H4 (cell line): ENCODE measurements at places on chromosomes 4 and X.

DNA sequence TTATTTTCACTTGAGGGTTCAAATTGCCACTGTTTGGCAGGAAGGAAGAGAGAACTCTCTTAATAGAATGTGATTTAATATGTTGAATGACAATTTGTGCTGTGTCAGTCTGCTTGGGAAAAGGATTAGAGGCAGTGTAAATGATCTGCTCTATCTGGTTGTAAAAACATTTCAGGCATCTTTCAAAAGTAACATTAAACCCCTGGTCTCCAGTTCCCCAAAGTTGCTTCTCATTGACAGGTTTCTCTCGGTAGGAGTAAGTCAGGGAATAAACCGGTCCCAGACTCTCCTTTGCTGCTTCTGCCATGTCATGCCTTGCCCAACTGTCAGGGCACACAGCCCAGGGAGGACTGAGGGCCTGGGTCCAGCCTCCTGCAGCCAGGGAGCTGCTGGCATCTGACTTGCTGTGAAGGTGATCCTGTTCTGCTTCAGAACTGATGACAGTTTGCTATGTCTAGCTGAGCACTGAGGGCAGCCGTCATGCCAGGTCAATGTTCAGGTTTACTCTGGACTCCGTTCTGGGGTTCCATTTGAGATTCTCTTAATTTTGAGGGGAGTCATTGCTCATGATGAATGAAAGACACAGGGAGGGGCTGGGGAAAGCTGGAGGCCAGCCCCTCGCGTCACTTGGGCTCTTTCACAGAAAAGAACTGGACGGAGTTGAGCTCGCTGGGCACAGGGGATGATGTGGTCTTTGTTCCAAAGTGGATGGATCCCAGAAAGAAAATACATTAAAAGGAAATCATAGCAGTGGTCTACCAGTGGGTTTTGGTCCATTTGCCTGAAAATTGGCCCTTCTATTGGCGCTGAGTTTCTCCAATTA lies 312.4 kb downstream of the ARHGAP10 start:
- no peak for DNase-seq

- DNase-seq = no peak
Measured at GRCh38 chr4:146585761-146586333, 52.8 kb upstream of the POU4F2 start.

- DNase-seq = peak; percentile 47
Measured at GRCh38 chr4:16721613-16722291, 176.7 kb downstream of the LDB2 start.

DNA sequence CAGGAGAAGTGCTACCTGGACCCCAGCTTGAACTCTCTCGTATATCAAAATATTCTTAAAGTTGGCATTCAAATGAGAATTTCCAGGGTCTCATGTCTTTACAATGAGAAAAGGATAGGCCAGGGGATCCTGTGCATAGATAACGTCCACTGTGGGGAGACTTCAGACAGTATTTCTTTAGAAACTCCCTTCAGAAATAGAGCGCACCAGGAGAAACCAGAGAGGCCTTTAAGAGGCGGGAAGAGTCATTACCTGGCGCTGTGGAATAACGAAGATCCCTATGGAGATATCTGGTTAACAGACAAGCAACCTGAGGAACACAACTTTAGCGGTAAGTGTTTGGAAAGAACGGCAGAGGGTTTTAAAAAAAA lies 600 bp downstream of the RADX start:
- no peak for DNase-seq

DNA sequence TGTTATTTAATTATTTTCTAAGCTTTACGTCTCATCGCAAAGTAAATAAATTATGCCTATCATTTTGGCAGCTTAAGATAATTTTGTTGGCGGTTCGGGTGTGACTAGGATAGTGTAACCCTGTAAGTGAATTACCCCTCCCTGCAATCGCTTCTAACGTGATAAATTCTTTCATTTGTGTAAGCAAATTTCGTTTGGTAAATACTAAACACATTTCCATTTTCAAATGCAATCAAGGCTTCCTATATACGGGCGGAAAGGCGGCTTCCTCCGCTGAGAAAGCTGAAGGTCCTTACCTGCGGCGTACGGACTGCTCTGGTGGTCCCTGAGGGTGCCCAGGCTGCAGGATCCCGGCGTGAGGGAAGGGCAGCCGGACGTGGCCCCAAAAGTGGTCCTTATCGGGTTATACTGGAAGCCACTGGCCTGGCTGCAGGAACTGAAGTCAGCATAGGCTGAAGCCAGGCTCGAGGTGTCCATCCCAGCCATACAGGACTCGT lies 403 bp downstream of the PHOX2B start:
- DNase-seq = no peak

DNA sequence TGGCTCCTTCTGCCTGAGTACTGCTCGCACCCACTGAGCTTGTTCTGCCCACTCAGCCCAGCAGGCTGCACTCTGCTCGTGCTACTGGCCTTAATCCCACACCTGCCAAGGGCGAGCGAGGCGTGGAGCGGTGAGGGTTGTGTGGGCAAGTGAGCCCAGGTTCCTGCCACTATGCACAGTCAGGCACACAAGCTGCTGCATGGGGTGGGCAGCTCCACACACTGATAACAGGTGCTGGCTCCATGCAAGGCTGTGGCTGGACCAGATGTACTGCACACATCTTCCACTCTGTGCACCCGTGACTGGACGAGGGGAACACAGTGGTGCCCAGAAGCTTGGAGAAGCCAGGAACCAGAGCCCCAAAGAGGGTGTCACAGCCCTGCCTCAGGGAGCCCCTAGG lies 184.3 kb upstream of the NUDT6 start:
- no peak for DNase-seq

DNA sequence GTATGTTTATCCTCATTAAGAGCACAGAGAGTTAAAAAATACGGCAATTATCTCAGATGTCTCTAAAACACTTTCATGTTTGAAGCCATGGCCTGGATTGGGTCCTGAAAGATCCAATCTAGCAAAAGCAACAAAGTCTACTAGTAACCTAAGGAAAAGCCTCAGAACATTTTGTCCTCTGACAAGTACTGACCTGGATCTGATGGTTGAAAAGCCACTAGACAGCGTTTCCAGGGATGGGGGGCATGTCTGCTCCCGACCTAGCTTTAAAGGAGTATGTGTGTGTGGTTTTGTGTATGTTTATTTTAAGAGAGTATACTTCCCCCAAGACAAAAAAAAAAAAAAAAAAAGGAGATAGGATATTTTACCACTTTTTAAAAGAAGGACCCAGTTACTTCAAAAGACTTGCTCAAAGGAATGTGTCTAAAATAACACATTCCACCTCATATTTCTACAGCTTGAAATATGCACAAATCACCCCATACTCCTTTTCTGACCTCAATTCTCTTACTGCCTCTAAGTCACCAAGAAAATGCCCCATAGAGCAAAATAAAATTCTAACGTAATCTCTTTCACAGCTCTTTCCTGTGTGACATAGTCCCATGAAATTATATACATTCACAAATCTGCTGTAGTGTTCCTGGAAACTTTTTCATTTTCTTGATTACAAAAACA lies 189.0 kb upstream of the TTC29 start:
- no peak for DNase-seq

- no peak for DNase-seq
Measured at GRCh38 chr4:152522754-152523153, 13.1 kb downstream of the FBXW7 start.

GRCh38 chrX:1041091-1041490 lies 171.4 kb downstream of the CRLF2 start:
- DNase-seq = no peak

GRCh38 chrX:142040906-142041305 lies 137.2 kb downstream of the MAGEC1 start:
- no peak for DNase-seq

DNA sequence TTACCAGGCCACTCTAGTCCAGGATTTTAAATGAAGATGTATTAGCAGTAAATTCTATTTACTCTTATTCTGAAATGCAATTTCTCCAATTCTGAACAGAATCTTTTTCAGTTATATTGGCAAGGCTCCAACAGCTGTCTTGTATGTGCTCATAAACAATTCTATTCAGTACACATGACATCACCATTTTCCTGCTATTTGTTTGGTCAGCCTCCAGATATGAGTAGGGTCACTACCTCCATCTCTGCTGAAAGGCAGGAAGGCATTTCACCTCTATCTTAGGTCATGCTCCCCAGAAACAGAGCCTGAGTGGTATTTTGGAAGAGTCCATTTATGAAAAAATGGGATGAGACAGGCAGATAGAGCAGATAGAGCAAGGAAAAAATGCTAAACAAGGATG lies 151.1 kb upstream of the ADGRL3 start:
- DNase-seq = no peak

GRCh38 chrX:21412029-21412428 lies 37.8 kb downstream of the CNKSR2 start:
- DNase-seq = peak; percentile 3

DNA sequence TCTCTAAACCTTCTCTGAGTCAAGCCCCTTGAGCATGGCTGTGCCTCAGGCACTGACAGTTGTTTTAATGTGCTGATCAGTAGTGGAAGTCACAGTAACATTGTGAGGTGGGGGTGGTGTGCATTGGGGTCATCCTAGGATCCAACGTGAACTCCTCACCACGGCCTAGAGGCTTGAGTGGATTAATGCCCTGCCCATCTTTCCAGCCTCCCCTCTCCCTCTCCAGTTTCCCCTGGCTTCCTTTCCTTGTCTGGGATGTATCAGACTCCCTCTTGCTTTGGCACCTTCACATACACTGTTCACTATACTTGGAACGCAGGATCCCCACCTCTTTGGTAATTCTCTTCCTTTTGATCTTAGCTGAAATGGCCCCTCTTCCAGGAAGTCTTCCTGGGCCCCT lies 13.3 kb upstream of the PJA1 start:
- DNase-seq = no peak

DNA sequence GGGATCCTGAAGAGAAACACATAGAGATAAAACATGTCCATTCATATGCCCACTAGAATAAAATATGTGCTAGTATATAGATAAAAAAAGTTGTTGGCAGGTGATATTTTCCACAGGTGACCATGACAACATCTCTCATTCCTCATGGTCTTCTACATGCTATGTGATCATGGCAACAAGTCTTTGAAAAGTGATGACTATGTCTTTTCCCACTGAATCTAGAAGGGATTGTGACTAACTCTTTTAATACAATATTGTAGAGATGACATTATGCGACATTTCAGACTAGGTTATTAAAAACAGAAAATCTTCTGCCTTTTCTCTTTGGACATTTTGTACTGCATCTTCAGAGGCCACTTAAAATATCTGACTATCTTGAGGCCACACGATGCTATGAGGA lies 126.0 kb upstream of the GABRA2 start:
- no peak for DNase-seq

- DNase-seq = no peak
Measured at GRCh38 chr4:170247596-170247995, 157.8 kb upstream of the AADAT start.

GRCh38 chrX:138718941-138719340 lies 7.4 kb upstream of the FGF13 start:
- no peak for DNase-seq

DNA sequence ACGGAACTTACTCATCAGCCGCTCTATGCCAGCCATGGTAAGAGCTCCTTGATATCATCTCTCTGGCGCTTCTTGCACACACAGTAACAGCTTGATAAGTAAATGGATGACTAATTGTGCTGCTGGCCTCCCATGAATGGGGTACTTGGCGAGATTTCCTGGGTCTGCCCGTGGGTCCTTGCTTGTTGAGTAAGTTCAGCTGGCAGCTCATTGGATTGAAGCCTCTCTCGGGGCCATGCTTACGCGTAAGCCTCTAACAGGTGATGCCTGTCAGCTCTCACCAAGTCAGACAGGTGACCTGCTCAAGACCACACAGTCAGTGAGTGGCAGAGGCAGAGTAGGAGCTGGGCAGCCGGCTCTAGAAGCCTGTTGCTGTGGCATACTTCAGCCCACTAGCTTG lies 7.7 kb downstream of the NSG1 start:
- DNase-seq = peak; percentile 50

GRCh38 chr4:8267077-8267476 lies 2.5 kb upstream of the HTRA3 start:
- peak; percentile 44 for DNase-seq

DNA sequence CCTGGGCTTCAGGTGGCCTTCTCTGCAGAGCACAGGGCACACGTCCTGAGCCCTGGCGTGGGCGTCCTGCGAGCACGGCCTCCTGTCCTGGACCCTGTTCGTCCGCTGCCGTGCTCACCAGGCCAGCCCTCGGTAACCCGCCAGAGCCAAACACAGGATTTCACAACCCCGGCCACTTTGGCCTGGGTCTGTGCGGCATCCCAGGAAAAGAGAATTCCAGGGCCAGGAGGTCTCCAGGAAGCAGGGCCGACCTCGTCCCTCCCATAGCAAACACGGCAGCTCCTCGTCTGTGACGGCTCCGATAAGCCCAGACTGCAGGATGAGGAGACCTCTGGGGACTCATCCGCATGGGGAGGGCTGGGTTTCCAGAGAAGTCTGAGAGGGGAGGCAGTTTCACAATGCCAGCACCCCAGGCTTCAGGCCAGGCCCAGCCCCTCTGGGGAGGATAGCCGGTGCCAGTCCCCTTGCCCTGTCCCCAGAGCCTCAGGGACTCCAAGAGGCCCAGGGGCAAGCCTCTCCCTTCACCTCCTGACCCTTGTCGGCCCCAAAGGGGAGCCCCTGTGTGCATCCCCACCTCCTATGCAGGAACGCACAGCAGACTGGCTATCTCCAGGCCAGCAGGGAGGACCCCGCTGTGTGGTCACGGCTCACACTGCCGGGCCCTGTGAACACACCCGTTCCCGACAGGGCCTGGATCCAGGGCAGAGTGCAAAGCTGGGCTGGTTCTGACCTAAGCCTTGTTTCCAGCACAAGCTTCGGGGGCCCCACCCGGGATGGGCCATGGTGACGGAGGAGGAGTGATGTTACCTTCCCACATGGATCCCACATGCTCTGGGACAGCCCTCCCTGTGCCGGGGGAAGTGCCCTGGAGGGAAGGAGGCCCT lies 22.3 kb upstream of the HTRA3 start:
- no peak for DNase-seq
